ENCODE measurements at places on chromosomes 6 and 20.

DNA sequence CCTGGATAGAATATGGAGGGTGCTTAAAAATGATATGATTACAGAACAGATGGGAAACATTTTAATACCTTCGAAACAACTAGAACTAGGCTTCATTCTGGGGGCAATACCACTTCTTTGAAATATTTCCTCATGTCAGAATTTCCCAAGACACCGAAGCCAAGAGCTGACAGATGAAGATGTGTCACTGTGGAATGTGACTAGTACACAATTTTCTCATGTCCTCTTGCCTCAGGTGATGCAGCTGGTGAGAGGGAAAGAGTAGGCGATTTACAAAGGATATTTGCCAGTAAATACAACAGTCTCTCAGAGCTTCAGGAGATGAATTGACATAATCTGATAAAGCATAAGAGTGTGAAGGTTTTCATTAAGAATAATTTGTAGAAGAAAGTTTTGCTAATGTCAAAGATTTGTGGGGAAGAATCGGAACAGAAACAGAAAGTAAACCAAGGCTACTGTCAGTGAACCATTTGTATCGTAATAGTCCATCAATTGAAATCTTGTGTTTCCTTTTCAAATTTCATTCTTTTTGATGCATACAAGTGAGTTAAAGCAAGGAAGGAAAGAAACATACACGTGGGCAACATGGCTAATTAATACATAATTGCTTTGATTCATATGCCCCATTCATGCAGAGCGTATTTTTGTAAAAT is 164.7 kb upstream of the CCN2 start:
- no peak for DNase-seq

GRCh38 chr6:61909486-61909885 is 376.5 kb downstream of the KHDRBS2 start:
- no peak for DNase-seq

- no peak for DNase-seq
Observed at GRCh38 chr6:5724911-5725310, 281.8 kb downstream of the NRN1 start.

- DNase-seq: no peak
Observed at GRCh38 chr6:43170417-43170930, 595 bp upstream of the SRF start.

GRCh38 chr20:5364997-5365597 is 48.3 kb upstream of the PROKR2 start:
- DNase-seq: no peak

GRCh38 chr20:6030453-6031080 is 23.3 kb downstream of the LRRN4 start:
- no peak for DNase-seq

Measured in stimulated activated CD4-positive, alpha-beta T cell treated with anti-CD3 and anti-CD28 coated beads, Interleukin-2, amount 100 ng/mL, for 4 hours (primary cell).